NCI-H2081 (cell line): ENCODE measurements at places on chromosomes 12 and 14.

GRCh38 chr12:28869197-28869596, 279.9 kb upstream of the FAR2 start:
- no peak for DNase-seq

GRCh38 chr12:79982086-79983062, 47.5 kb upstream of the PPP1R12A start:
- no peak for DNase-seq

GRCh38 chr12:62737615-62738014, 197.3 kb downstream of the PPM1H start:
- DNase-seq, result no peak

GRCh38 chr14:85217412-85217811, 312.5 kb upstream of the FLRT2 start:
- no peak for DNase-seq

DNA sequence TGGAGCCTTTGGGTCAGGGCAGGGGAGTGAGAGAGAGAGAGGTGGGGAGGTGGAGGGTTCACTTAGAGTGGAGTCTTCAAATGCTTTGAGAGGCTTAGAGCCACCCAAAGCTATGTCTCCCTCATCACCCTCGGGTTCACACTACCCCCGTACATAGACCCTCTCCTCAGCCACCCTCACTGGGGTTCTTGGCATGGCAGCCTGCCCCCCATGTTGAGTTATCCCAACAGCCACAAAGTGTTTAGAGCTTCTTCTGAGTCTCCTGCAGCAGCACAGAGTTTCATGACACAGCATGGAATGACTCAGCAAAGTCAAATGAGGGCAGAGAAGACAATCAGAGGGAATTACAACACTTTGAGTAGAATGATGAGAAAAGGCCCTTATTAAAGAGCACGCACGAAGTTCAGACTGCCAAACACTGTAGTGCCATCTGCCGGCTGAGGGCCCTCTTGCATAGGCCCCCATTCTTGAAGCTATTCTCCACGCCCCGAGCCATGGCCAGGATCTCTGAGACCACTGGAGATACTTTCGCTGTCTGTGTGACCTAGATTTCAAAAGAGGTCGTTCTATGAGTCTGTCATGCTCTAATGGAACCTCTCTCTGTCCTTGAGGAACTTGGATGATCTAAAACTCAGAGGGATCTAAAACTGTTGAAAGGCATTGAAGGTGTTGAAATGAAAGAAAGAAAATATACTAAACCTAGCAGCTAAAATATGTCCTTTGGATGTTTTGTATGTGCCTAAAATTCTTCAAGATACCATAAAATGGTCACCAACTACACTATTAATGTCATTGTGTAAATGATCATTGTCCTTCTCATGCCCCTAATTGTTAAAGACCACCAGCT, 221.9 kb downstream of the PELI2 start:
- peak; percentile 0 for DNase-seq

DNA sequence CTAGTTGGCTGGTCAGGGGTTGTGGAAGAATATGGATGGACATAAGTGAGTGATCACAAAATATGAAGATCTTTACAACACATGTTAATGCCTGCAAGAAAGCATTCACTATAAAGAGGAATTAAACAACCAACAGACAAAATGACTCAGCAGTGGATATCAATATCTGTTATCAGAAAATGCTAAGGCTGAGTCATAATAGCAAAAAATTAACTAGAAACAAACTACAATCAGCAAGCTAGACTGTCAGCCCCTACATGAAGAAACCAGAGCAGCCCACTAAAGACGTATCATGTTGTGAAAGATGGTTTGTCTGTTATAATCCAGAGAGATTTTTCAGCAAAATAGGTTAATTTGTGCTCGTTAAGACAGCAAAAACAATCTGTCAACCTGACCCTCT, 472.9 kb downstream of the NELL2 start:
- DNase-seq, result no peak

DNA sequence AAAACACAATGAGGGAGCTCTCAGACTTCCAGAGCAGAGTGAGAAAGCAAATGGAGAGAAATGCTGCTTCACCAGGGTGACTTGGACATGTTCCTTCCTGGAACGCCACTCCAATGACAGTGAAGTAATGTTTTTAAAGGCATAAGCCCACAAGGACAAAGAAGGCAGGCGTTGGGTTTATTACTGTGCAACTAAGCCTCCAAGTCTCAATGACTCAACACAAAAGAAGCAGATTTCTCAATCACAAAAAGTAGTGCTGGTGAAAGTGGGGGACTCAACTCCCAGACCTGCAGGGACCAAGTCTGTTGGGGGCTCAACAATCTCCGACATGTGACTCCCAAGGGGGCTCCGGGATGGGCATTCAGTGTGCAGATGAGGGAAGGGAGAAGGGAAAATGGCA, 505.2 kb downstream of the BCL11B start:
- no peak for DNase-seq
